ENCODE measurements at places on chromosomes 5 and 9. TPM values are rescaled to one million over a fixed set of nuclear protein-coding genes. Genes with fewer than 3 reads are reported as not detected.

GRCh38 chr5:103475629-103476240 is 86.9 kb downstream of the NUDT12 start:
- H3K27me3 ChIP-seq = peaks cover 5% of the 10 kb centered on the region
- H3K4me3 ChIP-seq = no peak overlapping the region
- no peaks in the 10 kb centered on the region for H3K36me3 ChIP-seq
- no peak for DNase-seq

LHX6 gene
- not detected for total RNA-seq

- peaks cover 32% of the 10 kb centered on the region for H3K27me3 ChIP-seq
- no peak for DNase-seq
- H3K4me3 ChIP-seq = no peak overlapping the region
- no peaks in the 10 kb centered on the region for H3K36me3 ChIP-seq
These were observed 922 bp downstream of the CRHBP start for GRCh38 chr5:76953551-76954382.

DNA sequence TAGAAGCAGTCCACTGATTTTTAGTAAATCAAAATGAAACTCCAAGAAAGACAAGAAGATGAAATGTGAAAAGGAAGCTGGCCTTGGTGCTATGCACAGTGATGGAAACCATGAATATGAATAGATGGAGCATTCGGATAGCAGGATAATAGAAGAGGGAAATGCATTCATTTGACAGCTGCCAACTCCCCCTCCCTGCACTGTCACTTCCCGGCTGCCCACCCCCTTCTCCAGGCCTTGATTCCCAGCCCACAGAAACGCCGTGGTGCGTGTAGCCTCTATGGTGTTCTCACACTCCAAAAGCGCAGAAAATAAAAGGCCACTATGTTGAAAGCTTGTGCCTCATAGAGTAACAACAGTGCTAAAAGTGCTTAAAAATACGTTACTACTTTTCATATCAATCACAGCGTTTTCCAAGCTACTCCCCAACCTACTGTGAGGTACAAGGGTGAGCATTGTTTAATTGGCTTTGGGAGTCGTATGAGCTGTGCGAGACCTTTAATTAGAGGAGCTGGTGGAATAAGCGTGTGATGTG is 26.1 kb upstream of the IFNK start:
- H3K4me1 ChIP-seq = peaks cover 2% of the 10 kb centered on the region
- DNase-seq = no peak
- no peak overlapping the region for H3K27ac ChIP-seq
- no peaks in the 10 kb centered on the region for H3K36me3 ChIP-seq
- H3K27me3 ChIP-seq = peaks cover 17% of the 10 kb centered on the region

ZNF879 gene
- 4.6 TPM for total RNA-seq

- no peak overlapping the region for H3K4me3 ChIP-seq
- H3K36me3 ChIP-seq = no peaks in the 10 kb centered on the region
- DNase-seq = no peak
- H3K27ac ChIP-seq = no peak overlapping the region
- H3K4me1 ChIP-seq = peaks cover 6% of the 10 kb centered on the region
- H3K27me3 ChIP-seq = no peaks in the 10 kb centered on the region
These were observed 287.7 kb downstream of the FER start for GRCh38 chr5:109035436-109035835.

GRCh38 chr9:16068476-16068875 is 515.6 kb downstream of the CCDC171 start:
- no peak overlapping the region for H3K27ac ChIP-seq
- H3K36me3 ChIP-seq = no peaks in the 10 kb centered on the region
- H3K4me1 ChIP-seq = no peaks in the 10 kb centered on the region
- H3K27me3 ChIP-seq = peaks cover 6% of the 10 kb centered on the region
- DNase-seq = no peak

TAF11L12 gene
- total RNA-seq = not detected

- no peak overlapping the region for H3K27ac ChIP-seq
- no peaks in the 10 kb centered on the region for H3K4me1 ChIP-seq
- H3K4me3 ChIP-seq = no peak overlapping the region
- DNase-seq = no peak
- peaks cover 2% of the 10 kb centered on the region for H3K27me3 ChIP-seq
These were observed 243.4 kb upstream of the KLF4 start for GRCh38 chr9:107732781-107733522.

- DNase-seq = no peak
- H3K4me1 ChIP-seq = peaks cover 3% of the 10 kb centered on the region
These were observed 27.1 kb upstream of the BASP1 start for GRCh38 chr5:17190242-17190778.

DNA sequence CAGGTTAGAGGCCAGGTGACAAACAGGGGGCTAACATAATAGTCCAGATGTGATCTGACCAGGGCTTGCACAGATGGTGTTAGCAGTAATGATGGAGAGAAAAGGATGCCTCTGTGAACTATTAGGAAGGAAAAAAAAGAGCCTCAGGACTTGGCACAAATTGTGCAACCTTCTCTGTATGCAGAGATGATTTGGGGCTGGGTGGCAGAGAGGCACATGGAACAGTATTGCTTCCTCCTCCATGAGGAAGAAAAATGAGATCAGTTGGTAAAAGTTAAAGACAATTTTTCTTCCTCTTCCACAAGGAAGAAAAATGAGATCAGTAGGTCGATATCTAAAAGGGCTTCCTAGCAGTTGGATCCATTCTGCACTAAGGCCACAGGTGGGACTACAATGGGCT is 13.9 kb upstream of the ANXA6 start:
- peak overlapping the region; percentile 32 for H3K27ac ChIP-seq
- H3K4me1 ChIP-seq = peaks cover 14% of the 10 kb centered on the region
- no peak overlapping the region for H3K4me3 ChIP-seq
- H3K27me3 ChIP-seq = no peaks in the 10 kb centered on the region
- no peak for DNase-seq

CCL27 gene
- total RNA-seq = not detected

BASP1 gene
- 8.1 TPM for total RNA-seq

DNA sequence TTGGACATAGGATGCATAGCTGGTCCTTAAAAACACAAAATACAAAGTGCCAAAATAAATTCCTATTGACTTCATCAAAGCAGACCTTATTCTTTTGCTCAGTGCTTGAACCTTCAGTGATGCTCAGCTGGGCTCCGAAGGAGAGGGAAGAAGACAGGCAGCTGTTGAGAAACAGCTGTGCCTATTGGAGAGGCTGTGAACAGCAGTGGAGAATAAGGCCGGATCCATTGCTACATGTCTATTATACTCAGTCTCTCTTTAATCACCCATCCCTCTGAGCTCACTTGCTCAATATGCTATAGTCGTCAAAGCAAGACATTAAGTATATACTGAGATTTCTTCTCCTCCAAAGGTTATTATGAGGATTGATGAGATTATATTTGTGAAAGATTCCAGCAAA is 174.4 kb downstream of the CHSY3 start:
- no peak overlapping the region for H3K27ac ChIP-seq
- H3K4me3 ChIP-seq = no peak overlapping the region
- H3K4me1 ChIP-seq = no peaks in the 10 kb centered on the region

GRCh38 chr5:820245-820644 is 30.5 kb downstream of the ZDHHC11 start:
- no peak for DNase-seq
- H3K27ac ChIP-seq = no peak overlapping the region
- no peaks in the 10 kb centered on the region for H3K27me3 ChIP-seq
- no peak overlapping the region for H3K4me3 ChIP-seq
- no peaks in the 10 kb centered on the region for H3K4me1 ChIP-seq

LCN12 gene
- 2.0 TPM for total RNA-seq

SYK gene
- total RNA-seq = 25.8 TPM

CLTA gene
- total RNA-seq = 133 TPM

ZNF483 gene
- 2.8 TPM for total RNA-seq

DNA sequence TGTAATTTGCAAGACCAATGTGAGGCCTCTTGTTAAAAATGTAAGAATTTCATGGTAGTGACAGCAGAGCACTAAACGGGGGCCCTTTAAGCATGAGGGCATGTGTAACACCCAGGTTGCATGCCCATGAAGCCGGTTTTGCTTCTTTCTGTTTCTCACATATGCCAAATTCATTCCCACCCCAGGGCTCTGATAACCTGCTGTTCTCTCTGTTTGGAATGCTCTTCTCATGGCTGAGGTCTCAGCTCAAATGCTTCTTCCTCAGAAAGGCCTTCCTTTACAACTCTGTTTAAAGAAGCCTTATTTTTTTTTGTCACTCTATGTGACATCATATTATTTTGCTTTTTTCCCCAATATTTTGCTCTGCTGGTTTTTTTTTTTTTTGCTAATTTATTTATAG is 369.0 kb downstream of the KIAA0825 start:
- no peak for DNase-seq
- no peaks in the 10 kb centered on the region for H3K36me3 ChIP-seq
- no peaks in the 10 kb centered on the region for H3K27me3 ChIP-seq
- H3K27ac ChIP-seq = no peak overlapping the region

- no peak overlapping the region for H3K4me3 ChIP-seq
- no peaks in the 10 kb centered on the region for H3K36me3 ChIP-seq
- no peak overlapping the region for H3K27ac ChIP-seq
- no peaks in the 10 kb centered on the region for H3K4me1 ChIP-seq
These were observed 123.5 kb downstream of the TSSK1B start for GRCh38 chr5:113311301-113311700.

FABP6 gene
- total RNA-seq = not detected

TRIM41 gene
- total RNA-seq = 29.5 TPM

GRCh38 chr5:115329475-115329874 is 33.0 kb upstream of the CCDC112 start:
- no peak overlapping the region for H3K27ac ChIP-seq
- H3K27me3 ChIP-seq = no peaks in the 10 kb centered on the region
- peaks cover 21% of the 10 kb centered on the region for H3K4me1 ChIP-seq
- H3K36me3 ChIP-seq = peaks cover 4% of the 10 kb centered on the region
- no peak overlapping the region for H3K4me3 ChIP-seq
- DNase-seq = no peak

DNA sequence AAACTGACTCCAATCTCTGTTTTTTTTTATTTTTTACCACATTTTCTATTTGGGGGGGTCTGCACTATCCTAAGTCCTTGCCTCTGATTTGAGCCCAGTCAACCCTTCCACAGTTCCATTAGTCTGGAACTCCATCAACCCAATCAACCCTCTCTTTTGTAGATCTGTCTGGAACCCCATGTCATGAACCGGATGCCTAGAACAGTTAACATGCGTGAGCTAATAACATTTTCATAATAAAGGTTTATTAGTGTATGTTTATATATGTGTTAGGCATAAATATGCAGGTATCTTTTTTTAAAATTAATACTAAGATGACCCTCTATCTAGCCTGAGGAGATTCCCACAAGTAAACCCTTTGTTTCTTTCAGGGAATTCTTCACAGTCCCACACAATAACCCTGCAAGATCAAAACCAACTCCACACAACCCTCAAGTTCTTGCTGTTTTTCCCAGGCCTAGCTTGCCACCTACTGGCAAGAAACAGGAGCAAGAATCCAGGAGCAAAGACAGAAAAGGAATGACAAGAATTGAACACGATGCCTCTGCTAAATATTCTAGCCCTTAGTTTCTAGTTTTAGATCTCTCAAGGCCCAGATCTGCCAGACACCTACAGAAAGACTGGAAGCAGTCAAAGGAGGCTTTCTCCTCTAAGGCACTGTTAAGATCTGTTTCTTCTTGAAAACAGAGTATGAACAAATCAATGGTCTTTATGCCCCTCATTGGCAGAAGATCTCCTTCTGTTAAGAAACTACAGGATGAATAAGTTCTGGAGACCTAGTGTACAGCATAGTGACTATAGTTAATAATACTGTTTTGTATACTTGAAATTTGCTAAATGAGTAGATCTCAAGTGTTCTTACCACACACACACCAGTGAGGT is 100.4 kb downstream of the TRIM36 start:
- peaks cover 6% of the 10 kb centered on the region for H3K27me3 ChIP-seq
- peaks cover 35% of the 10 kb centered on the region for H3K4me1 ChIP-seq
- H3K36me3 ChIP-seq = peaks cover 7% of the 10 kb centered on the region
- H3K27ac ChIP-seq = peak overlapping the region; percentile 78

All from natural killer cell treated with Interleukin-12 subunit alpha and Interleukin-12 subunit beta and Interleukin-15 and Interleukin-18, amount 100 ng/mL, for 72 hours (primary cell).